ENCODE measurements at places on chromosomes 4 and X.

DNA sequence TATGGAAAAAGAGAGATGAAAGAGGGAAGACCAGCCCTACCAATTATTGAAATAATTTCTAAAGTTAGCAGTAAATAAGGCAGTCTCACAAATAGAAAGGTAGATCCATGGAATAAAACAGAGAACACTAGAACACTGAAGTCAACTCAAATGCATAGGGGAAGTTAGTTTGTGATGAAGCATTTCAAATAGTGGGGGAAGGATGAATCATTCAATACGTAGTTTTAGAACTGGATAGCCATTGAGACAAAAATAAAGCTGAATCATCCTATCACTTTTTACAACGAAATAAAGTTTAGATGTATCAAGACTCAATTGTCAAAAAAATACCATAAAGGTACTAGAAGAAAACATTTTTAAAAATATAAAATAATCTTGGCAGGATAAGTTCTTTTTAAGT, 143.2 kb upstream of the DGKK start:
- DNase-seq = no peak
- no peaks in the 10 kb centered on the region for H3K27me3 ChIP-seq
- H3K27ac ChIP-seq = no peak overlapping the region
- H3K36me3 ChIP-seq = peaks cover 3% of the 10 kb centered on the region
- no peaks in the 10 kb centered on the region for H3K4me1 ChIP-seq
- no peak overlapping the region for H3K4me3 ChIP-seq

DNA sequence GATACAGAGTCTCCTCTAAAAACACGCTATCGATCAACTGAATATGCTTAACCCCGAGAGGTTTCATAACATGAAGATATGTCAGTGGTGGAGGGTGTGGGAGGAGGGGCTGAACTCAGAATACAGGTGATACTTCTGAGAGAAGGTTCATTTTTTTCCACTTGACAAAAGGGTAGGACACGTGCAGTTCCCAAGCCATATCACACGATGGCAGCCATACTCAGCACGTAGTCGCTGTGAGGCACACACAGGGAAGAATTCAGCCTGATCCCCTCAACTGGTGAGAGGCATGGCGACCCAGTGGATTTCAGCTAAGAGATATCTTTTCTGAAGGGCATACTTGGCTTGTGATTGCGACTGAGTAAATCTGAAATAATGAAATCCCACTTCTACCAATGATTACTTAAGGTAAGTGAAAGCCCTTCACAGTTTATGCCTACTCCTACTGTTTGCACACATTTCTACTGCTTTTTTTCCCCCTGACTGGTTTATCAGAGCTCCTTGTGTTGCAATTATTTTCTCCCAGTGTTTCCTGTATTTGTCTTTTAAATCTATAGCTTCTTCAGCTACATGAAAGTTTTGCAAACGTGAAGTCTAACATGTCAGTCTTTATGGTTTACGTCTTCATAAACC, 133.1 kb downstream of the CORIN start:
- H3K4me3 ChIP-seq = no peak overlapping the region
- no peaks in the 10 kb centered on the region for H3K36me3 ChIP-seq
- peak; percentile 39 for DNase-seq
- peaks cover 25% of the 10 kb centered on the region for H3K4me1 ChIP-seq

DNA sequence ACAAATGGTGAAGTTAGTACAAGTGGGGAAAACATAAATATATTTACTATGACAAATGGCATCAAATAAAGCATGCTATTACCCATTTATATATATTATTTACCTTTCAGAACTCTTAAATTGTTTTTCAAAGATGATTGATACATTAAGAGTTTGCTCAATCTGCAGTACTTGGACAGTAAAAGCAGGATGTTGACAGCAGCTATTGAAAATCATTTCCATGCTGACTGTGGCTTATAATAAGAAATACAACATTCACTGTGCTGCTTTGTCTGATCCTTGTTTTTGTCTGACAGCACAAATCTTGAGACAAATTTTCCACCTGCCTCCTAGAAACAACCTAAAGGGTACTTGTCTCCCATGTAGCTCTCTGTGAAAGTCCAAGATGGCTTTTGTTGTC, 134.1 kb upstream of the FAT1 start:
- H3K4me3 ChIP-seq = no peak overlapping the region
- no peak for DNase-seq
- H3K27me3 ChIP-seq = no peaks in the 10 kb centered on the region
- no peak overlapping the region for H3K27ac ChIP-seq
- no peaks in the 10 kb centered on the region for H3K36me3 ChIP-seq
- H3K4me1 ChIP-seq = peaks cover 13% of the 10 kb centered on the region

- DNase-seq = no peak
- H3K4me3 ChIP-seq = no peak overlapping the region
- peak overlapping the region; percentile 24 for H3K27ac ChIP-seq
These were observed 129.8 kb downstream of the MXRA5 start for GRCh38 chrX:3216581-3217180.

DNA sequence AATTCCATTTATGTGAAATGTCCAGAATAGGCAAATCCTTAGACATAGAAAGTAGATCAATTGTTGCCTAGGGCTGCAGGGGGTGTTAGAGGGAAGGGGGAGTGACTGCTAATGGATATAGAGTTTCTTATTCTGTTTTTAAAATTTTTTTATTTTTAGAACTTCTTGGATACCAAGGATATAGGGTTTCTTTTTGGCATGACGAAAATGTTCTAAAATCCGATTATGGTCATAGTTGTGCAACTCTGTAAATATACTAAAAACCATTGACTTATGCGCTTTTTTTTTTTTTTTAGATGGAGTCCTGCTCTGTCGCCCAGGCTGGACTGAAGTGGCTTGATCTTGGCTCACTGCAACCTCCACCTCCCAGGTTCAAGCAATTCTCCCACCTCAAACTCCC, 125.2 kb upstream of the USP9X start:
- H3K4me1 ChIP-seq = peaks cover 3% of the 10 kb centered on the region
- H3K4me3 ChIP-seq = no peak overlapping the region
- DNase-seq = no peak
- no peaks in the 10 kb centered on the region for H3K36me3 ChIP-seq

DNA sequence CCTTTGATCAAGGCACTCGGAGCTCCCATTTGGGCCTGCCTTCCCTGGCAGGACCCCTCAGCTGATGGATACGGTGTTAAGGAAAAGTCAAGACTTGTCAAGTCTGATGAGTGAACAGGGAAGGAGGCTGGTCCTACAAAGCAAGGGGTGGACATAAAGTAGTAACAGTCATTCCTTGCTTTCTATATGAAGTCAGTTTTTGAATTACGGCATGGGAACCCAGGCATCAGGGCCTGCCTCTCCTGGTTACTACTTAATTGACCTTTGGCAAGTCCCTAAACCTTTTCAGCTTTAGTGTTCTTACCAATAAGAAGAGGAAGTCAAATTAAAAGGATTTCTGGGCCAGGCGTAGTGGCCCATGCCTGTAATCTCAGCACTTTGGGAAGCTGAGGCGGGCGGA, 7.0 kb downstream of the CHST7 start:
- H3K4me1 ChIP-seq = peaks cover 22% of the 10 kb centered on the region
- H3K36me3 ChIP-seq = peaks cover 2% of the 10 kb centered on the region
- peaks cover 14% of the 10 kb centered on the region for H3K27me3 ChIP-seq
- no peak for DNase-seq
- no peak overlapping the region for H3K4me3 ChIP-seq

- H3K27ac ChIP-seq = no peak overlapping the region
- no peaks in the 10 kb centered on the region for H3K27me3 ChIP-seq
- peaks cover 10% of the 10 kb centered on the region for H3K4me1 ChIP-seq
- no peak for DNase-seq
These were observed 237.4 kb downstream of the DCLK2 start for GRCh38 chr4:150315691-150316090.

GRCh38 chr4:21901281-21901680, 47.3 kb downstream of the KCNIP4 start:
- no peak overlapping the region for H3K4me3 ChIP-seq
- no peak for DNase-seq
- H3K36me3 ChIP-seq = no peaks in the 10 kb centered on the region
- H3K4me1 ChIP-seq = no peaks in the 10 kb centered on the region
- H3K27me3 ChIP-seq = peaks cover 4% of the 10 kb centered on the region

- no peak overlapping the region for H3K4me3 ChIP-seq
- H3K27ac ChIP-seq = no peak overlapping the region
- no peaks in the 10 kb centered on the region for H3K27me3 ChIP-seq
- no peaks in the 10 kb centered on the region for H3K36me3 ChIP-seq
- H3K4me1 ChIP-seq = no peaks in the 10 kb centered on the region
These were observed 23.8 kb upstream of the GK2 start for GRCh38 chr4:79431839-79432238.

- H3K4me3 ChIP-seq = no peak overlapping the region
- no peaks in the 10 kb centered on the region for H3K36me3 ChIP-seq
- no peak overlapping the region for H3K27ac ChIP-seq
- peaks cover 94% of the 10 kb centered on the region for H3K27me3 ChIP-seq
- no peak for DNase-seq
- H3K4me1 ChIP-seq = peaks cover 34% of the 10 kb centered on the region
These were observed 4.1 kb upstream of the SOX3 start for GRCh38 chrX:140508958-140509357.

DNA sequence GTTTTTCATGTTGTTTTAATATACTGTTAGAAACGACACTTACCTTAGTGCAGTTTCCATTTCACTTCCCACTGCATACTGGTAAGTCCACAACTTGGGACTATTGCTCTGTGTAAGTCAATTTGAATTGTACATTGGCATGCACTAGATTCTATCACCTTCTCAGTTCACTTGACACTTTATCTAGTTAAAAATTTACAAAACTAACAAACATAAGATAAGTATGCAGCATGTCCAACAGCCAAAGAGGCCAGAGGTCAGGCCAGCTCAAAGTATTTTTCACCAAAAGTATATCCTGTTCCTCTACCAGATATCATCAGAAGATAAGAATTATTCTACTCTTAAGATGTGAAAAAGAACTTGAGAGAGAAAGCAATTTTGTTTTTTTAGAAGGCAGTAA, 75.9 kb downstream of the QRFPR start:
- DNase-seq = no peak
- H3K4me1 ChIP-seq = peaks cover 9% of the 10 kb centered on the region
- H3K36me3 ChIP-seq = no peaks in the 10 kb centered on the region
- H3K4me3 ChIP-seq = no peak overlapping the region

DNA sequence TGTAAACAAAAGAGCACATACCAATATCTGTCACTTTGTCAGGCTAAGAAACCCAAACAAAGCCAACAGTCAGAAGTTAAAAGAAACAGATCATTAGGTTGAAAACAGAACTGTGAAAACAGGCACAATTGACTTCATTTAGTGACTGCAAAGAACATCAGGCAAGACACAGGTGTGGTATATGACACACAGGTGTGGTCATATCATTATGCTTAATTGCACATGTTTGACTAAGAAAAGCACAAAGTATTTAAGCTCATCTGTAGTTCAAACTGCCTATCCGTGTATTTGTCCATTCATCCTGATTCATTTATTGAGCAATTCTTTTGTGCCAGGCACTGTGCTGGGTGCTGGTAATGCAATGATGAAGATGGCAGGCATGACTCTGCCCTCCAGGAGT, 150.7 kb downstream of the DEFB131A start:
- H3K4me3 ChIP-seq = no peak overlapping the region
- no peak for DNase-seq
- H3K36me3 ChIP-seq = no peaks in the 10 kb centered on the region
- H3K27ac ChIP-seq = no peak overlapping the region
- H3K4me1 ChIP-seq = peaks cover 7% of the 10 kb centered on the region

GRCh38 chr4:41873380-41874295, 61.6 kb upstream of the TMEM33 start:
- H3K4me1 ChIP-seq = peaks cover 7% of the 10 kb centered on the region
- no peak overlapping the region for H3K27ac ChIP-seq
- no peak for DNase-seq
- no peaks in the 10 kb centered on the region for H3K36me3 ChIP-seq

DNA sequence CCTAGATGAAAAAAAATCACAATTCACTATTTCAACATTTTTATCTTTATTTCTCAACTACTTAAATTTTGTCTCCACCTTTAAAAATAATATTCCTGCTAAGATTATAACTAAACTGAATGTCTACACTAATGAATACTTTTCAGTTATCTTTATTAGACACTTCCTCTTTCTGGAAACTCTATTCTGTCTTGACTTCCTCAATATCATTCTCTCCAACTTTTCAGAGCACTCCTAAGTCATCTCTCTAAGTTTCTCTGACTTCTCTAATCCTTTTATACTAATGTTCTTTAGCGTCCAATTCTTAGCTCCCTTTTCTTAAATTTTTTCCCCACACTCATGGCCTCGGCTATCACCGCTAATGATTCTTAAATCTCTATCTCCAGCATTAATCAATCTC, 374.2 kb downstream of the FBXO8 start:
- no peaks in the 10 kb centered on the region for H3K36me3 ChIP-seq
- no peak overlapping the region for H3K4me3 ChIP-seq
- DNase-seq = no peak
- H3K27me3 ChIP-seq = no peaks in the 10 kb centered on the region

GRCh38 chr4:101242441-101242840, 104.9 kb downstream of the PPP3CA start:
- no peak for DNase-seq
- H3K4me3 ChIP-seq = no peak overlapping the region
- no peaks in the 10 kb centered on the region for H3K36me3 ChIP-seq
- H3K27me3 ChIP-seq = no peaks in the 10 kb centered on the region

- H3K36me3 ChIP-seq = peaks cover 12% of the 10 kb centered on the region
- H3K27me3 ChIP-seq = no peaks in the 10 kb centered on the region
- H3K4me1 ChIP-seq = peaks cover 22% of the 10 kb centered on the region
- peak overlapping the region; percentile 98 for H3K27ac ChIP-seq
These were observed 449 bp downstream of the CTPS2 start for GRCh38 chrX:16711893-16712547.

DNA sequence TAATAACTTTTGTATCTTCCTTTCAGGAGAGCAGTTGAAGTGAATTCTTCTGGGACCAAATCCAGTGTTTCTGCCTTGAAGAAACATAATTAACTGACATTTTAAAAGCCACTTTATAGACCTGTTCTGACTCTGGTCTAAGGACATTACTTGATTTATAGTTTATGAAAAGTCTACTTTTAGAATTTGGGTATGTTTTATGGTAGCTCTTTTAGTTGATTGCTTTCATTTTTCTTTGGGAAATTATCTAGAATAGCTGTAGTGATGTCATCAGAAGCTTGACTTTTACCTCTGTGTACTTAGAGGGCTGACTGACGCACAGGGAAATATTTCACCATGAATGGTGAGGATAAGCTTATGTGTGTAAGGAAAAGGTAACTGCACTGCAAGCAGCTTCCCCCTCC, 131.8 kb upstream of the LIMCH1 start:
- DNase-seq = no peak
- no peaks in the 10 kb centered on the region for H3K27me3 ChIP-seq
- peaks cover 2% of the 10 kb centered on the region for H3K36me3 ChIP-seq
- peaks cover 35% of the 10 kb centered on the region for H3K4me1 ChIP-seq
- peak overlapping the region; percentile 60 for H3K27ac ChIP-seq
- no peak overlapping the region for H3K4me3 ChIP-seq

Measured in mesothelial cell of epicardium (in vitro differentiated cells).